ENCODE measurements at places on chromosomes 13 and 19.

- DNase-seq: no peak
Measured at GRCh38 chr19:4234142-4234861, 5.0 kb downstream of the EBI3 start.

DNA sequence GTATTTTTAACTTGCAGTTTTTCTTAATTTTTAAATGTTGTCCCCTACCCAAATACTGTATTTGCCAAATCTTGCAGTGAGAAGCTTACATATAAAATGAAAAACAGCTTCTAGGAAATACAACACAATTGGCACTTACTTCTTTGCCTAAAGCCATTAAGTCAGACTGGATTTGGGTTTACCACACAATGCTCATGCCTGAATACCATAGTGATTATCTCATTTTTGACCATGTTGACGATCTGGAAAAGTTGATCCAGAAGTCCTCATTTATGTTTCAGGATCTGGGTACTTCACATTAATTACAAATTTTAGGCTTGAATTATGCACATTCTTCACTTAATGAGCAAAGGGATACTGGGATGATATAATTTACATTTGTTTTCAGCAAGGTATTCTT lies 2.4 kb downstream of the RNF6 start:
- no peak for DNase-seq

- no peak for DNase-seq
Measured at GRCh38 chr19:32101206-32101605, 244.2 kb upstream of the ZNF507 start.

- no peak for DNase-seq
Measured at GRCh38 chr13:99339736-99340397, 32.7 kb upstream of the GPR183 start.

DNA sequence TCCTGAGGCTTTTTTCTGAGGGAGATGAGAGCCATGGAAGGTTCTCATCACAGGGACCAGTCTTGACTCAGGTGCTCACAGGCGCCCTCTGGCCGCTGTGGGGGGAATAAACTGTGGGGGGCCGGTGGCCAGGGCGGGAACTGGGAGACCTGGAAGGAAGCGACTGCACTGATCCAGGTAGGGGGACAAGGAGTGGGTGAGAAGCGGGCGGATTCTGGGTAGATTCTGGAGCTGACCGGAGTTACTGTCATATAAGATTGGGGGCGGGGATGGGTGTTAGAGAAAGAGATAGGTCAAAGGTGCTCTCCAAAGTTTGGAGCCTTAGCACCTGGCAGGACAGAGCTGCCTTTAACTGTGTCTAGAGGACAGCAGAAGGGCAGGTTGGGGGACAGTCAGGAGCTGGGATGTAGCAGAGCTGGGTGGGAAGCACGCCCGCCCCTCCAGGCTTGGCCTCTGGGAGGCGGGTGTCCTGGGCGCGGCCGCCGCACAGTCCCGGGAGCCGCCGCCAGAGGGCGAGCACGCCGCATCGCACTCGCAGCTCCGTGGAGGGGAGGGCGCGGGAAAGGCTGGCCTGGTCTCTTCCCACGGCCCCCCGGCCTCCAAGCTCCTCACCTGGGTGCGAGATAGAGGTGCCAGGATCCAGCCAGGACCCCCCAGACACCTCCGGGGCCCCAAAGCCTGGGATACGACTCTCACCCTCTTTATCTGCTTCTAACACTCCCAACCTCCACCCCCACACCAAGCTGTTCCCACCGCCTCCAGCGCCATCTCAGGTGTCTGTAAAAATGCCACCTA lies 4.2 kb upstream of the DAND5 start:
- peak; percentile 75 for DNase-seq

Measured in lung microvascular endothelial cell (primary cell).